ENCODE measurements at places on chromosomes 5 and 9. TPM values are rescaled to one million over a fixed set of nuclear protein-coding genes. Genes with fewer than 3 reads are reported as not detected.

DNA sequence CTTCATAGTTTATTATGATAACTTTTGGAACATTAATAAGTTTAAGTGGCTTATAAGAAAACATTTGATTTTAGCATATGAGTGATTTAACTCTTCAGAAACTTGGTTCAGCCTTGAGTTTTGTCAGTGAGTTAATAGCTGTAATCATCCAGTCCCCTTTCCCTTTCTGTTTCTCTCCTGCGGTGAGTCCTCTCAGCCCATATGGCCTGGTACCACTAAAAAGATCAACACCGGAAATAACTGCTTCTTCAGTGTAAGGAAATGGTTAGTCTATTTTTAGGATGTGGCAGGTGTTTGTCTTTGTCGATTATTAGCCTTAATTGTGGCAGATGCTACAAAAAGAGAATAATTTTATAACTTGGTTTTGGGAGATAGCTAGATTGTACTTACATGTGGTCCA is 120.2 kb upstream of the GRHPR start:
- no peak for DNase-seq

The SCGB3A1 gene
- not detected for total RNA-seq

DNA sequence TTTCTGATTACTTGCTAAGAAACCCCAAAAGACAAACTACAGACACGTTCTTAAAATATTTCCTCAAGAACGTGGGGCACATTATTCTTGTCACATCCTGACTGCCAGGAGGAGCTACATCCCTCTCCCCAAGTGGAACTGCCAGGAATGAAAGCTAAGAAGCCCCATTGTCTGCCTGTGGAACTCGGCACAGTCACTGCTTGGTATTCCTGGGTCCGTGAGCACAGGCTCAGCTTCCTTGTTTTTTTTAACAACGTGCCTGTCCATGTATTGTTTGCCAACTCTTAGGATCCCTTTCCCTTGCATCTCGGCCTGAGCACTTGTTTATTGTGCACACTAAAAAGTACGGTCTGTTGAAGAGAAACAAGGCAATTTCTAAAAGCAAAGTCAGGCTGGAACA is 47.0 kb upstream of the SELENOP start:
- DNase-seq, result no peak

The ATP10B gene
- total RNA-seq, result not detected

- DNase-seq, result no peak
These were observed 337.3 kb downstream of the KDM4C start for GRCh38 chr9:7095058-7095457.

GRCh38 chr9:92004045-92004392 is 54.0 kb upstream of the ROR2 start:
- DNase-seq, result no peak

- no peak for DNase-seq
These were observed 5.7 kb upstream of the IFNA21 start for GRCh38 chr9:21172156-21172555.

GRCh38 chr9:101711330-101711941 is 27.0 kb downstream of the GRIN3A start:
- DNase-seq, result no peak

- DNase-seq, result no peak
These were observed 59.8 kb upstream of the C5orf63 start for GRCh38 chr5:127133071-127133470.

The OLFML2A gene
- 27.5 TPM for total RNA-seq

- no peak for DNase-seq
These were observed 161.8 kb upstream of the VLDLR start for GRCh38 chr9:2459756-2460155.

DNA sequence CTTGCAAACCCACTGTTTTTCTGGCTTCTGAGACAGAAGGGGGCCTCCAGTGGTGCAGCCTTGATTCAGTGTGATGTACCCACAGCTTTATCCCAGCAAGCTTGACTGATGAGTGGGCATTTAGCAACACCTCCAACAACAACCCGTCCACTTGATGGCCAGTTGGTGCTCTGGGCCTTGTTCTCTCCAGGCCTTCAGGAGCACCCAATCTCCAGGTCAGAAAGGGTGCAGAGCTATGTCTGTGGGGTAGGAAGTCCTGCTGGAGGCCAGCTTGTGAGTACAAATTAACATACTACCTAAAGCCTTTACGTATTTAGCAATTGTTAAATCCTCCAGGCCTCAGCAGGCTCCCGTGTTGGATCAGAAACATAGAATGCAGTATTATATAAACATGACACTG is 10.1 kb upstream of the TRIM52 start:
- no peak for DNase-seq

- no peak for DNase-seq
These were observed 76.6 kb downstream of the HRH2 start for GRCh38 chr5:175734501-175734900.
